ENCODE measurements at places on chromosomes 4 and X.

- no peak for DNase-seq
These were observed 16.6 kb downstream of the PGRMC1 start for GRCh38 chrX:119252716-119253115.

DNA sequence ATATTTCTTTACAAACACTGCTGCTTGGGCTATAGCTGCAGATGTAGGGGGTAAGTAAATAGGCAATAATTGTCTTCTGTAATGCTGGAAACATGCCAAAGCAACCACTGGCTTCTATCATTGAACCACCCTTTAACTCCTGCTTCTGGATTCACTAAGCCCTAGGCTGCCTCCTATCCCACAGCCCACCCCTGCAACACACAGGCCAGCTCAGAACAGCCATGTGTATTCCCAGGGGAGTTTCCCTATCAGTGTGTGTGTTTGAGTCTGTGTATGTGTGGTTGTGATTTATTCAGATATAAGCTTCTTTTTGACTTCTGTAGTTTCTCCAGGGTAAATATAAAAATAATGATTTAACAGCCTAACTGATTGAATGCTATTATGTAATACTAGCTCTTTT lies 291.3 kb downstream of the PCDH10 start:
- no peak for DNase-seq

DNA sequence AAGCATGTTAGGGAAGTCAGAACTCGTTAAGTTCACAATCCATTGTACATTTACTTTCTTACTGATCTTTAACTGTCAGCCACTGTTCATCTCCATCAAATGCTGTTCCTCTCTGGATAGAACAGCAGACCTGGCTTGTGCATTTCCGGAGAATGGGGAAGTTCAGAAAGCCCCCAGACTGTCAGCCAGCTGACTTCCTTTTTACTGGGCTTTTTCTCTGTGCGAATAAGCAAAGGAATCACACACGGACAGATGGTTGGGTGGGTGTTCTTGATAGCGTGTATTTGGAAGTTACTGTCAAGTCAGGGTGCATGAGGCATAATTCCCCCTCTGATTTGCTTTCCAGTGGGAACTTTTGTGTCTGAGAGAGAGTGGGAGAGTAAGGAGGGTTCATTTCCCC lies 56.8 kb downstream of the TSPAN7 start:
- no peak for DNase-seq

DNA sequence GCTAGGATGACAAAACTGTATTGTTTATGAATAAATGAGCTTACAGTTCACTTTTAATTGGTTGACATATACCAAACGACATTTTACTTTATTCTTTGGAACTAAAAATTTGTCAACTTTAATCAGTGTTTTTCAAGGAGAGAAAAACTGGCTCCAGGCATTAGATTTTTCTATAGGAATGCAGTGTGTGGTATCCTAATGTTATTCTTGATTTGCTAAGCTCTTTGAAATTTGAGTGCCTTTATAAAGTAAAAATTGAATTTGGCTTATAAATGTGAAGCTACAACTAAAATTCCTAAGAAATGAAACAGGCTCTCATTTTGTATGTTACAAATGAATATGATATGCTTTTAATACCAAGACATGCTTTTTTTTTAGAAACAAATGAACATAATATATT lies 442.2 kb upstream of the TRAM1L1 start:
- DNase-seq: no peak

DNA sequence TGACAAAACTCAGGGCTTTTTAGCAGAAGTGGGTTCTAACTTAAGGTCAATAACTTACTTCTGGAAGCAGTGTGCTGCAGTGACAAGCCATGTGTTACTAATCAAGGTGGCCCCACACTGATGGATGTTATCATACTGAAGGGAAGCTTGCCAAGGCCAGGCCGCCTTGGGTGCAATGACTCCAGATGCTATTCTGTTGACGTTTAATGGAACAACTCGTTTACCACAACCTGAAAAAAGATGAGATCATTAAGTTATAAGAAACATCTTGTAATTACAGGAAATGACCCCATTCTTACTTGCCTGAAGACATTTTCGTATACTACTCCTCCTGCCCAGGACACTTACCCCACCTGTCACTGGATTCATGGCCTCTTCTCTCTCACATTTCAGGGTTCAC lies 38.9 kb upstream of the TMPRSS11D start:
- no peak for DNase-seq

DNA sequence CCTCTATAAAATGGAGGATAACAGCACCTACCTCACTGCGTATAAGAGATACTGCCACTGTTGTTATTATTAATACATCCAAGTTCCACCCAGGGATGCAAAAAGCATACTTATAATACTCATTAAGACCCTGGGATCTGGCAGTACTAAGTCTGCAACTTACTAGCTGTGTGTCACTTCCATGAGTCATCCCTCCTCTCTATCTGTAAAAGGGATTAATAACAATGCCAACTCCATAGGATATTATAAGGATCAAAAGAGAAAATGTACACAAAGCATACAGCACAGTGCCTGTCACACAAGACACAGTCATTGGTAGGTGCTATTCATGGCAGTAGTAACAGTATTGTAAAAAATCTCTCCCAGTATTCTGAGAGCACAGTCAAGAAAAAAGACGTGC lies 216.7 kb downstream of the HS6ST2 start:
- DNase-seq: no peak

GRCh38 chr4:46385946-46386345 lies 4.0 kb downstream of the GABRA2 start:
- DNase-seq: no peak

DNA sequence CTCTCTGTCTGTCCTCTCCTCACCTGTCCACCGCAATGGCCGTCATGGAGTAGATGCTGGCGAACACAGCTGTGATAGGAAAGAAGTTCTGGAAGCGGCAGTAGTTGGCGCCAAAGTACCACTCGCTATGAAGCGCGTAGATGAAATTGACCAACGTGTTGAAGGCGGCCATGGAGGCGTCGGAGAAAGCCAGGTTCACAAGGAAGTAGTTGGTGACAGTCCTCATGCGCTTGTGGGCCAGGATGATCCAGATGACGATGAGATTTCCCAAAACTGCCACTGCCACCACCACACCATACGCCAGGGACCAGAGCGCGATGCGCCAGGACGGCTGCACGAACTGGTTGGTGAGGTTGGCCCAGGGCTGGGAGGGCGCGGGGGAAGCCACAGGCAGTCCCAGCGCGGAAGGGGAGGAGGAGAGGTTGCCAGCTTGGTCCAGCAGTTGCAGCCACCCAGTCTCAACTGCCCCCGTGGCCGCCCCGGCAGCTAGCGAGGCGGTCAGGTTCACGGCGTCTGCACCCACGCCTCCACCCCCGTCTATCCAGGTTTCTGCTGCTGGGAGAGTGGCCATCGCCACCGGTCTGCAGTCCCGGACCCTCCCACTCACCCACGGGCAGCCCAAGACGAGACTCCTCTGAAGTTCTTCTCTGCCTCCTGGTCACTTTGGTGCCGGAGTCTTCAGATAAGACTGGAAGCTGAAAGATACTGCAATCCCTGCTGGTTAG lies 518 bp downstream of the TACR3 start:
- no peak for DNase-seq

GRCh38 chr4:121150486-121150885 lies 13.6 kb downstream of the TNIP3 start:
- DNase-seq: no peak

GRCh38 chr4:108690738-108691137 lies 40.3 kb downstream of the OSTC start:
- DNase-seq: peak; percentile 79

GRCh38 chrX:17597327-17597726 lies 140.0 kb upstream of the SCML1 start:
- DNase-seq: no peak

DNA sequence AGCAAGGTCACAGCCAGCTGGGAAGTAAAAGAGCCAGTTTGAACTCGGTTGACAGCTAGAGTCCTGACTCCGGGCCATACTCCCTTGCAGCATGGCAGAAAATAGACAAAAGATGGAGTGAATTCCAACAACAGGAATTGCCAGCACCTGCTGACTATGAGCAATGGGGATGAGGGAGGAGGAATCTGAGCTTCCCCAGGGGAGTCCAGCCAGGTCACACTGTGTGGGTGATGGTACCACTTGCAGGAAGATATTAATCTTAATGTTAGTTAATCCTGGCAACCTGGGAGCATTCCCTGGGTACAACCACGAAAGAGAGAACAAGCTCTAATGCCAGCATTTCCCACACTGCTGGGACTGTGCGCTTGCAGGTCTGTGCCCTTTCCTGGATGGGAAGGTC lies 48.1 kb upstream of the S100G start:
- DNase-seq: no peak

- no peak for DNase-seq
These were observed 1.7 kb upstream of the MTM1 start for GRCh38 chrX:150566734-150567182.

DNA sequence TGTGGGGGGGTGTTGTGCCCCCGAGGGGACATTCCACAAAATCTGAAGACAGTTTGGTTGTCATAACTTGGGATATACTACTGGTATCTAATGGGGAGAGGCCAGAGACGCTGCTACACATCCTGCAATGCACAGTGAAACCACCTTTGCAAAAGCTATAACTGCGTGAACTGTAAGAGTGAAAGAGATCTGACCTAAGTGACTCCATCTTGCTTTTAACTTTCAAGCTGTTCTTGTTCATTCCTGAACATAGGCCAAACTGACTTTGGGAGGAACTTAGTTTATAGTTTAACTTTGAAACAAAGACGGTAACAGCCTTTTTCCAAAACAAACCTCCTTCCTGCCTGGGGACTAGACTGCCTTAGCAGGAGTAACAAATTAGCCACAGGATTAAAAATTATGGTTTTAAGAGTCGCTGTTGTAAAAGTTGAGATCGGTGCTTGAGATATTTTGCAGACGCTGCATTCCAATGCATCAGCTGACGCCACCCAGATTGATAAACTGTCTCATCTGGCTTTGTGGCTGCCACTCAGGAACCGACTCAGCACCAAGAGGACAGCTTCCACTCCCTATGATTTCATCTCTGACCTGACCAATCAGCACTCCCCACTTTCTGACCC lies 70.9 kb downstream of the ATXN3L start:
- peak; percentile 12 for DNase-seq

DNA sequence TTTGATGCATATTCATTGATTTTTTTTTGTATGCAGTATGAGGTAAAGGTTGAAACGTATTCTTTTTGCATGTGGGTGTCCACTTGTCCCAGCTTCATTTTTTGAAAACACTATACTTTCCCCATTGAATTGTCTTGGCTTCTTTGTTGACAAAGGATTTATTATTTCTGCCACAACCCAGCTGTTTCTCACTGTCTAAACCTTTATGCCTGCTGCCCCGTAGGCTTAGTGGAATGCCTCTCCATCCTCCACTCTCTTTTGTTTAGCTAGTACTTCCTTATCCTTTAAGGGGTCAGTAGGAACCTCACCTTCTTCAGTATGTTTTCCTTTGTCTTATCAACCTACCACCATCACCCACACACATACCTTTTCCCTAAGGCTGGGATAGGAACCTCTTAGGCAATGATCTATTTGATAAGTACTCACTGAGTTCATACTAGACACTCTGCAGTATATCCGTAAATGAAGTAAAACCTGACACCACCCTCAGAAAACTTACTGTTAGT lies 8.5 kb downstream of the FMR1 start:
- DNase-seq: no peak

GRCh38 chrX:1389993-1390285 lies 2.0 kb downstream of the SLC25A6 start:
- no peak for DNase-seq

- DNase-seq: no peak
These were observed 196.1 kb upstream of the GYPA start for GRCh38 chr4:144336633-144337032.

- DNase-seq: no peak
These were observed 75.1 kb downstream of the TSPAN5 start for GRCh38 chr4:98583265-98583664.

DNA sequence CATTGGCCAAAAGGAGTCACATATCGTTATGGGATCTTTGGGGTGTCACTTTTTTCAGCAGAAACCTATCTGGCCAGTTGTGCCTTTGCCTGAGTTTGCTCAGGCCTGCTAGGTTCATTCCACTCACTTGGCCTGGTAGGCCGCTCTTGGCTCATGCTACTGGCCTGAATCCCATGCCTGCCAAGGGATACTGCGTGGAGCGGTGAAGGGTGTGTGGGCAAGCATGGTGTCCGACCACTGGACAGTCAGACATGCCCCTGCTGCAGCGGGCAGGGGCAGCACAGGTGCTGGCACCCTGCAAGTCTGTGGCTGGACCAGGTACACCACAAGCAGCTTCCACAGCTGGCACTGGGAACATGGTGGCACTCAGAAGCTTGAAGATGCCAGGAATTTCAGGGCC lies 11.3 kb upstream of the PPM1K start:
- DNase-seq: no peak

GRCh38 chrX:87064502-87064901 lies 453.1 kb upstream of the KLHL4 start:
- no peak for DNase-seq

GRCh38 chrX:40331762-40332161 lies 234.0 kb upstream of the BCOR start:
- DNase-seq: no peak

GRCh38 chrX:10484683-10485247 lies 135.6 kb downstream of the MID1 start:
- DNase-seq: no peak

DNA sequence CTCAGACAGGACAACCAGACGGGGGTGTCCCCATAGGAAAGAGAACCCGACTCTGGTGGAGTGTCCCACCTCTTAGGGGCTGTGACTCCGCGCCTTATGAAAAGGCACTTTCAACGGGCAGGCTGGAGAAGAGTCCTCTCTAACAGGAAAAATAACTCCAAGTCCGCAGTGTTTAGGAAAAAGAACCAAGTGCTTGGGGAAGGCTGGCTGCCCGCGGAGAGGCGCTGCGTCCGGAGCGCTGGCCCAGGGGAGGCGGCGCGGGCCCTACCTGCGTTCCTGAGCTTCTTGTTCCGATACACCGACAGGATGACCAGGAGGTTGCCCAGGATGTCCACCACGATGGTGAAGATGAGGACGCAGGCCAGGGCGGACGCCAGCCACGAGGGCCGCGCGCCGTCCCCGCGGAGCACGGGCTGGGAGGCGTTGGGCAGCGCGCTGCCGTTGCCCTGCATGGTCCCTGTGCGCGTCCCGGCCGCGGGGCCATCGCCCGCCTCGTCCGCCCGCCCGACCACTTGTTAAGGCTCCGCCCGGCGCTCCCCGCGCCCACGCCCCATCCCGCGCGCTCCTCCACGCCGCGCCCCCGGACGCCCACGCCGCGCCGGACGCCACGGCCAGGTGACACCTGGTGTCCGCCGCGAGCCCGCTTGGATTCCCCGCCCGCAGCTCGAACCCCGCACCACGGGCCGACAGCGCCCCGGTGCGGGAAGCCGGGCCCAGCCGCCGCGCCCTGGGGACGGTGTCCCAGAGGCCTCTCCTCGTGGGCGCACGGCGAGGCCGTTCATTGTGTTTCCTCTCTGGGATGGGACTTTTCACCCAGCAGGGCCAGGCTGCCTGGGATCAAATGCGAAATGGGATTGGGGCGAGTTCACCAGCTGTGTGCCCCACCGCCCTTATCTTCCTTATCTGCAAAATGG lies at the start of gene MTNR1A:
MTNR1A (minus strand) TSS at position 654 of the 914 bp plus-strand sequence; CDS start at position 452, 202 bp downstream.
- no peak for DNase-seq

GRCh38 chr4:88575186-88575585 lies 17.1 kb upstream of the HERC3 start:
- no peak for DNase-seq

GRCh38 chr4:117941611-117942010 lies 92.7 kb upstream of the NDST3 start:
- no peak for DNase-seq

All from amniotic epithelial cell (primary cell).